Keratinocyte (primary cell): ENCODE measurements at places on chromosomes 5 and 9. TPM values are rescaled to one million over a fixed set of nuclear protein-coding genes. Genes with fewer than 3 reads are reported as not detected.

Gene TEX48
- not detected in 3 replicates for polyA plus RNA-seq

Gene MYOZ3
- polyA plus RNA-seq, result 0.03 to 0.05 TPM in 2 of 3 replicates, not detected in the other

Gene NEK6
- 43.5 to 62.3 TPM (median 56.4 TPM) in 3 replicates for polyA plus RNA-seq

Gene C9
- polyA plus RNA-seq, result 0.04 TPM in 1 of 3 replicates, not detected in the others

Gene TNFSF15
- polyA plus RNA-seq, result 0.84 to 1.1 TPM (median 0.89 TPM) in 3 replicates

Gene CKS2
- polyA plus RNA-seq, result 130 to 291 TPM (median 224 TPM) in 3 replicates

Gene TLX3
- not detected in 3 replicates for polyA plus RNA-seq

Gene PCDHA1
- polyA plus RNA-seq, result 0.03 to 0.07 TPM (median 0.06 TPM) in 3 replicates

Gene SH2D3C
- polyA plus RNA-seq, result 0.12 to 0.21 TPM in 2 of 3 replicates, not detected in the other

Gene NR5A1
- not detected in 3 replicates for polyA plus RNA-seq

Gene CDKN2A
- 65.1 to 125 TPM (median 65.3 TPM) in 3 replicates for polyA plus RNA-seq

Gene MRPL41
- polyA plus RNA-seq, result 18.1 to 33.0 TPM (median 21.0 TPM) in 3 replicates

Gene ARHGEF28
- 17.7 to 31.6 TPM (median 24.2 TPM) in 3 replicates for polyA plus RNA-seq

Gene LECT2
- 0.08 TPM in 1 of 3 replicates, not detected in the others for polyA plus RNA-seq

Gene PRR16
- 0.05 to 0.23 TPM (median 0.20 TPM) in 3 replicates for polyA plus RNA-seq

Gene PPP6C
- 18.5 to 35.9 TPM (median 28.5 TPM) in 3 replicates for polyA plus RNA-seq

Gene LCP2
- not detected in 3 replicates for polyA plus RNA-seq

Gene LEAP2
- 0.28 to 1.2 TPM (median 0.50 TPM) in 3 replicates for polyA plus RNA-seq

Gene SLC36A3
- polyA plus RNA-seq, result not detected in 3 replicates

Gene AGXT2
- polyA plus RNA-seq, result not detected in 3 replicates

Gene C5orf58
- polyA plus RNA-seq, result not detected in 3 replicates

Gene ADAMTS19
- 0.08 to 0.15 TPM (median 0.09 TPM) in 3 replicates for polyA plus RNA-seq

Gene ZNG1C
- polyA plus RNA-seq, result 47.0 to 81.1 TPM (median 53.0 TPM) in 3 replicates

Gene UNC13B
- 9.3 to 10.9 TPM (median 9.8 TPM) in 3 replicates for polyA plus RNA-seq

Gene MUSK
- polyA plus RNA-seq, result 0.03 TPM in 1 of 3 replicates, not detected in the others

Gene MFAP3
- polyA plus RNA-seq, result 35.8 to 49.0 TPM (median 43.4 TPM) in 3 replicates

Gene HSD17B3
- 0.10 to 0.17 TPM in 2 of 3 replicates, not detected in the other for polyA plus RNA-seq

Gene DDX4
- 0.04 TPM in 1 of 3 replicates, not detected in the others for polyA plus RNA-seq

Gene MARVELD2
- 16.7 to 20.2 TPM (median 17.6 TPM) in 3 replicates for polyA plus RNA-seq

Gene AQP7
- polyA plus RNA-seq, result not detected in 3 replicates

Gene WDR31
- polyA plus RNA-seq, result 0.94 to 2.3 TPM (median 1.2 TPM) in 3 replicates

Gene PCDHGA10
- 1.3 to 1.8 TPM (median 1.6 TPM) in 3 replicates for polyA plus RNA-seq

Gene SPATA31E1
- not detected in 3 replicates for polyA plus RNA-seq
